Testis (tissue), 5 donors: ENCODE measurements at places on chromosomes 7 and 10. TPM values are rescaled to one million over a fixed set of nuclear protein-coding genes. Genes with fewer than 3 reads are reported as not detected.
A peak's percentile ranks its signal among the peaks of the same experiment; 100 is the strongest.

GRCh38 chr7:131174391-131174790, 153.3 kb upstream of the MKLN1 start:
- no peak for DNase-seq
- no peak overlapping the region for H3K27ac ChIP-seq
- no peaks in the 10 kb centered on the region for H3K4me1 ChIP-seq
- no peaks in the 10 kb centered on the region for H3K36me3 ChIP-seq
- no peaks in the 10 kb centered on the region for H3K27me3 ChIP-seq

- H3K4me3 ChIP-seq: no peak overlapping the region
- H3K4me1 ChIP-seq: no peaks in the 10 kb centered on the region
- no peak for DNase-seq
Measured at GRCh38 chr7:125197731-125198393, 268.2 kb upstream of the POT1 start.

DNA sequence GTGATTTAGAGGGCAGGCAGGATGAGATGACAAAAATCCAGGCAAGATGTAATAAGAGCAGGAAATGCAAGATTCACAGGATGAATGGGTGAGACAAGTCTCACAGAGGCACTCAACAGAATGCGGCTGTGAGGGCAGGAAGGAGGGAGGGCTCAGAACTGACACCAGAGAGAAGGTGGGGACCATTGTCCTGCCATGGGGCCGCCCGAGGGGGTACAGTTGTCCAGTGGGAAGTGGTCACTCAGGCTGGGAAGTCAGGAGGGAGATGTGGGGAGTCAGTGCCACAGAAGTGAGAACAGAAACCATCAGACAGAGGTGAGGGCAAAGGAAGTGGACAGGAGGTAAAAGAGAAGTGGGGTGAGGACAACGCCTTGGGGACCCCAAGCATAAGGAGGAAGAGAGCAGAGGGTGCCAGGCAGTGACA, 8.9 kb downstream of the HIP1 start:
- DNase-seq: no peak
- no peak overlapping the region for H3K4me3 ChIP-seq
- peaks cover 3% of the 10 kb centered on the region for H3K4me1 ChIP-seq
- H3K27me3 ChIP-seq: no peaks in the 10 kb centered on the region
- no peaks in the 10 kb centered on the region for H3K36me3 ChIP-seq

DNA sequence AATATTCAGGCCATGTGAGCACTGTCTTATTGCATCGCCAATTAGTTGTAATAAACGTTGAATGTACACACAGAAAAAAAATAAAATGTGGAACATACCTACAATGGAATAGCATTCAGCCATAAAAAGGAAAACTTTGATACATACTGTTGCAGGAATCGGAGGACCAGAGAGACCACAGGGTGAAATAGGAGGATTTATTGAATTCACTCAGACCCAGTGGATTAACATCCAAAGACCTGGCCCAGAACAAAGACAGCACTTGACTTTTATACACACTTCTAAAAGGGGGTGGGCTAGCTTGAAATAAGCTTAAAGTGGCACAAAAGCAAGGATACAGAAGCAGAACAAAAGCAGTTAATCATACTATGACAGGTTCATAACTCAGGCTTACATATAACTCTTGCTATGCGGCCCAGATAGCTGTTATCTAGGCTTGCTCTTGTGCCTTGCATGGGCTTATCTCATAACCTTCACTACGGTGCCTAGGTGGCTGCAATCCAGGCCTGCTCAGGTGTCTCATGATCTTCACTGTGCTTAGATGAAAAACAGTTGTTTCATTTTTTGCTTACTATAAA, 292.2 kb upstream of the TAC1 start:
- no peak for DNase-seq
- H3K27ac ChIP-seq: no peak overlapping the region
- no peak overlapping the region for H3K4me3 ChIP-seq
- no peaks in the 10 kb centered on the region for H3K27me3 ChIP-seq
- no peaks in the 10 kb centered on the region for H3K4me1 ChIP-seq

DNA sequence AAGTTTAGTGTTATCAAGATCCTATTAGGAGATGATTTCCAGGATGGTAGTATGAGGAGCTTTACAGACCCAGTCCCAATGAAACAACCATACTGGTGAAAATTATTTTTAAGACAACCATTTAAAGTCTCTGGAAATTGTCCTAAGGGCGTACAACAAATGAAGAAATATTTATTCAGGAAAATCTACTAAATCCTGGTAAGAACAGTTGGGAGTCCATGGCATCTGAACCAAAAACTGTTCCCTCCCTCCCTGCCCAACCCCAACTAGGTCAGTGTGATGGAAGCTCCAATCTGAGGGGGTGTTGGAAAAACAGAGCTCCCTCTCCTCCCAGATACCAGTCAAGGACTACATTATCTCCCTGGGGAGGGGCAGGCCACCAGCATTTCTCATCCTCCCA, 74.7 kb upstream of the MKLN1 start:
- no peaks in the 10 kb centered on the region for H3K4me1 ChIP-seq
- no peak overlapping the region for H3K4me3 ChIP-seq
- DNase-seq: no peak
- no peak overlapping the region for H3K27ac ChIP-seq
- H3K36me3 ChIP-seq: no peaks in the 10 kb centered on the region

DNA sequence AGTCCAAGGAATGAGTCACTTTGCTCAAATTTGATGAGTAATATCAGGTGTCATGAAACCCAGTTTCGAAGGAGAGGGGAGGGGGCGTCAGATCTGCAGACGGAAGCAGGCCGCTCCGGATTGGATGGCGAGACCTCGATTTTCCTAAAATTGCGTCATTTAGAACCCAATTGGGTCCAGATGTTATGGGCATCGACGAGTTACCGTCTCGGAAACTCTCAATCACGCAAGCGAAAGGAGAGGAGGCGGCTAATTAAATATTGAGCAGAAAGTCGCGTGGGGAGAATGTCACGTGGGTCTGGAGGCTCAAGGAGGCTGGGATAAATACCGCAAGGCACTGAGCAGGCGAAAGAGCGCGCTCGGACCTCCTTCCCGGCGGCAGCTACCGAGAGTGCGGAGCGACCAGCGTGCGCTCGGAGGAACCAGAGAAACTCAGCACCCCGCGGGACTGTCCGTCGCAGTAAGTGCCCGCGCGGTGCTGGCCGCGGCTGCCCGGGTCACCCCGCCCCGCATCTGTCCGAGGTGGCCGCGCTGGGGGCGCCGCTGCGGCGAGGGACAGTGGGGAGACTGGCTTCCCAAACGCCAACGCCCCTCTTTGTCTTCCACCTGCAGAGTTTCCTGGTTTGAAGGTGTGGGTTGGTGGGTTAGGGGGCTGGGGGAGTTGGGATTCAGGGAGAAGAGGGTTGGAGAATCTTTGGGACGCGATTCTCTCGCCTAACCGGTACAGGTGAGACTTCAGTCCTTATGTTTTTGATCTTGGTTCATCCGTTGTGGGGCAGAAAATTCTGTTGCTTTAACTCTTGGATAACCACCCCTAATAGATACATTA, at the start of gene TAC1:
TSS of gene TAC1 (plus strand) at position 351 of the 829 bp plus-strand sequence. CDS start 527 bp downstream, outside the sequence.
- H3K27ac ChIP-seq: no peak within 1 kb of the TSS
- H3K4me3 ChIP-seq: peak within 1 kb of the TSS; percentile 27

- H3K4me3 ChIP-seq: no peak overlapping the region
- H3K36me3 ChIP-seq: no peaks in the 10 kb centered on the region
- no peaks in the 10 kb centered on the region for H3K27me3 ChIP-seq
- H3K4me1 ChIP-seq: no peaks in the 10 kb centered on the region
- no peak overlapping the region for H3K27ac ChIP-seq
Measured at GRCh38 chr10:88792661-88793060, 9.9 kb upstream of the LIPM start.

- peak overlapping the region; percentile 74 for H3K27ac ChIP-seq
- no peak overlapping the region for H3K4me3 ChIP-seq
- DNase-seq: peak; percentile 64
- peaks cover 43% of the 10 kb centered on the region for H3K4me1 ChIP-seq
- H3K27me3 ChIP-seq: no peaks in the 10 kb centered on the region
Measured at GRCh38 chr7:28112883-28113540, 67.6 kb downstream of the JAZF1 start.

- peaks cover 40% of the 10 kb centered on the region for H3K4me1 ChIP-seq
- H3K4me3 ChIP-seq: no peak overlapping the region
- peak; percentile 70 for DNase-seq
- H3K36me3 ChIP-seq: no peaks in the 10 kb centered on the region
- H3K27me3 ChIP-seq: no peaks in the 10 kb centered on the region
- H3K27ac ChIP-seq: peak overlapping the region; percentile 87
Measured at GRCh38 chr10:24385776-24386175, 176.8 kb downstream of the KIAA1217 start.

GRCh38 chr10:14190702-14191101, 140.0 kb downstream of the FRMD4A start:
- no peak overlapping the region for H3K27ac ChIP-seq
- no peak overlapping the region for H3K4me3 ChIP-seq
- H3K4me1 ChIP-seq: no peaks in the 10 kb centered on the region
- H3K27me3 ChIP-seq: no peaks in the 10 kb centered on the region

GRCh38 chr10:119863951-119864565, 8.6 kb downstream of the MCMBP start:
- DNase-seq: no peak
- H3K4me1 ChIP-seq: no peaks in the 10 kb centered on the region
- H3K4me3 ChIP-seq: no peak overlapping the region
- H3K36me3 ChIP-seq: no peaks in the 10 kb centered on the region
- no peaks in the 10 kb centered on the region for H3K27me3 ChIP-seq
- no peak overlapping the region for H3K27ac ChIP-seq

DNA sequence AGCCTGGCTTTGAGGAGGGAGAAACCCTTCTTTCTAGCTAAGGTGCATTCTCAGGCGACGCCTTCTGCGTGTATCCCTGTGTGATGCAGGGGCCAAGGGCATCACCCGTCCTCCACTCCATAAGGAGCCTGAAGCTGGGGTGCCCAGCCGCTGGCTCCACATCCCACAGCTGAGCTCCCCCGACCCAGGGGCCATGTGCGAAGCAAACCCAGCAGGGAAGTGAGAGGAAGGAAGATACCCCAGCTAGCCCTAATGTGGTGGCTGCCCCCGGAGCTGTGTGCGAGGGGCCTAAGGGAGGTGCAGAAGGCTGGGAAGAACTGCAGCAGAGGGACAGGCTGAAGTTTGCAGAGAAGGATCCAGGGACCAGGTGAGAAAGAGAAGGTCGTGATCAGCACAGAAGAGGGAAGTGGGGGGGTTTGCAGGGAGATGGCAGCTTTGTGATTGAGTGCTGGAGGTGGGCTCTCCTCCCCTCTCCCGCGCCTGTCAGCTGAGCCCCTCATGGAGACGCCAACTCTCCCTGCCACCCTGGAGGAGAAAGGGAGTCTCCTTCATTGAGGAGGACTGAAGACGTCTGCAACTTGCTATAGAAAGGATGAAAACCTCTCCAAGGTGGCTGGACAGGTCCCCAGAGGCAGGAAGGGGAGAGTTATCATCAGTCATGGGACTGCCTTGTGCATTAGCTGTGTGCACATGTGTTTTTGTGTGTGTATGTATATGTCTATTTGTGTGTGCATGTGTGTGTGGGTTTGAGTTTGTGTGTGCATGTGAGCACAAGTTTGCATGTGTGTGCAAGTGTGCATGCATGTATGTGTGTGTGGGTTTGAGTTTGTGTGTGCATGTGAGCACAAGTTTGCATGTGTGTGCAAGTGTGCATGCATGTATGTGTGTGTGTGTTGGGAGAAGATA, 3.5 kb upstream of the CALML5 start:
- no peaks in the 10 kb centered on the region for H3K36me3 ChIP-seq
- DNase-seq: no peak
- no peaks in the 10 kb centered on the region for H3K4me1 ChIP-seq
- no peak overlapping the region for H3K4me3 ChIP-seq

The HOXA4 gene
- 1.7 TPM for total RNA-seq

The UTF1 gene
- 17.2 TPM for total RNA-seq

The POU6F2 gene
- total RNA-seq: 1.7 TPM

The CALCR gene
- total RNA-seq: 0.31 TPM

The OGDHL gene
- 10.7 TPM for total RNA-seq
